COLO829 (cell line): ENCODE measurements at places on chromosomes 6 and 20.
A peak's percentile ranks its signal among the peaks of the same experiment; 100 is the strongest.

DNA sequence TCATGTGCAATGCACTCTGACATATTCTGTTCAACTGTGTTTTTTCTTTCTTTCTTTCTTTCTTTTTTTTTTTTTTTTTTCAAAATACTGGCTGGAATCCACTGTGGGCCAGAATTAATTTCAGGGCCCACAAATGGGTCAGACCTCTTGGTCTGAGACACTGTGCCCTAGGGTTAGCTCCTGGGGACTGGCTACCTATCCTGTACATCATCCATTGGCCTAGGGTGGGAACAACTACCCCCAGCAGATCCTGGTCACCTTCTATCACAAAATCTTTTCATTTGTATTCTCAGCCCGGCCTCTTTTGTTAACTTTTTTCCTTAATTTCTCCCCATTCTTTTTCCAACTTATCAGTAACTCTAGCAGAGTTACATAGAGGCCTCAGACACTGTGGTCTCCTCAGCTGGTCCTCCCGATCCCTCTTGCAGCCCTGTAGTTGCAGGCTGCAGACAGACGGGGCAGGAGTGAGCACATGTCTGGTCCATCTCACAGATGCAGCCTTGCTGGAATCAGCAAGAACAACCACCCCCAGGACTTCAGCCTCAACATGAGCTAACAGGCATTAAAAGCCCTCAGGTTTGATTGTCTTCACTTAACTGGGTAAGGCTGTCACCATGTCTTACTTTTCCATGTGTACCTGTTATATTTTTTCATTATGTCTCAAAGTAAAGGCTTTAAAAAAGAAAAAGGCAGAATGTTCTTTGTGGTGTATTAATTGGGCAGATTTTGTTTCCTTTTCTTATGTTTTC, 41.3 kb downstream of the TXLNB start:
- DNase-seq: peak; percentile 13

GRCh38 chr20:20017844-20018185, 653 bp downstream of the NAA20 start:
- no peak for DNase-seq

DNA sequence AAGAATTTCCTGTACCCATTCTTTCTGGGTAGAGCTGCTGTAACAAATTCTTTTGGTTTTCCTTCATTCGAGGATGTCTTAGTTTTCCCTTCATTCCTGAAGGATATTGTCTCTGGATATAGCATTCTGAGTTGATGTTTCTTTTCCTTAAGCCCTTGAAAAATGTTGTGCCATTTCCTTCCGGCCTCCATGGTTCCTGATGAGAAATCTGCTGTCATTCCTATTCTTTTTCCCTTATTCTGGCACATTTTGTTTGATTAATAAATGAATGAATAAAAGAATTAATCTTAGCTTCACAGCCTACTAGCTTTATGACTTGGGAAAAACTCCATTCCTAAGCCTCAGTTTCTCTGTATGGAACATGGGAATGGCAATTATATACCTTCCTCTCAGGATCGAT, 173.1 kb downstream of the EYA2 start:
- DNase-seq: no peak

DNA sequence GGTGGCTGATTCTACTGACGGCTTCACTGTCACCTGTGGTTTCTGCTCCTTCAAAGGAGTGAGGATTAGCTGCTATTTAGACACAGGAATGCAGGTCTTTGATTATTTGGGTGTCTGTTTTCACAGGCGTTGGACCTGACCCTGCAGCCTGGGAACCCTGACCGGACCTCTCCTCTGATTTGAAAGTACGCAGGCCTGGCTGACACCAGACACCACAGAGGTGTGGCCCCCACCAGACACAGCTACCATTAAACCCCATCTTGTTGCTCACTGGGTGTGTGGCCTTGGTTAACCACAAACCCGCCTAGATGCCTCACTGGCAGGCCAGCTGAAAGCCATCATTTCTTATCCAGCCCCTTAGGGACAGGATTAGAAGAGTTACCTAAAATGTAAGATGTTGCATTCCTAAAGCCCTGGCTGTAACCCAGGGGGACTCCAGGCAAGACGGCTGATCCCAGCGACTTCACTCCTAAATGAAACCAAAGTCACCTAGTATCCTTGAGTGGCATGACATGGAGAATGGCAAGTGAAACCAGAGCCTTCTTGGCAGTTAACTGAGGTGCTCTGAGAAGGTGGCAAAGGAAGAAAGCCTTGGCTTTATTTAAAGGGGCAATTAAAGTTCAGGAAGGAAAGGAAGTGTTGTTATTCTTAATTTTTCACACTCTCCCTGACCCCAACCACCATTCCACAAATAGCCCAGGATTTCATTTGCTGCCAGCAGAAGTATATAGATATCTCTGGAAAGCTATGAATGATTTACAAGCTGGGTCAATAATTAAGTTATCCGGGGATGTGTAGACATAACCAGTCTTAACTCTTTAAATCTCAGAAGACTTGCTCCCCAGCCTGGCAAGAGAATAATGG, 169.9 kb downstream of the QRSL1 start:
- no peak for DNase-seq

DNA sequence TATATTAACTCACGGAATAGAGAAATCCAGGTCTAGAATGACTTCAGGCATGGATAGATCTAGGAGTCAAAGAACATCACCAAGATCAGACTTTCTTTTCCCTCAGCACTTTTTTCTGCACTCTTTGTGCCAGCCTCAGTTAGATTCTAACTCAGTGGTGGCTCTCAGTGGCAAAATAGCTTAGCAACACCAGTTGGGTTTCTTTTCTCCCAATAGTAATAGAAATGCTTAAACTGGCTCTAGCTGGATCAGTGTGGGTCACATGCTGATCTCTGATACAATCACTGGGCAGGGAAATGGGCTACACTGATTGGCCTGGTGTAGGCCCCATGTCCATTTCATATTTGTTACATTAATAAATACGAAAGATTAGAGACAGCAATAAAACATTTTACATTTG, 44.2 kb upstream of the ARFGEF2 start:
- no peak for DNase-seq
